ENCODE measurements at places on chromosomes 7 and 10.

GRCh38 chr10:104492329-104492940 lies 138.8 kb downstream of the CFAP58 start:
- no peak for DNase-seq

DNA sequence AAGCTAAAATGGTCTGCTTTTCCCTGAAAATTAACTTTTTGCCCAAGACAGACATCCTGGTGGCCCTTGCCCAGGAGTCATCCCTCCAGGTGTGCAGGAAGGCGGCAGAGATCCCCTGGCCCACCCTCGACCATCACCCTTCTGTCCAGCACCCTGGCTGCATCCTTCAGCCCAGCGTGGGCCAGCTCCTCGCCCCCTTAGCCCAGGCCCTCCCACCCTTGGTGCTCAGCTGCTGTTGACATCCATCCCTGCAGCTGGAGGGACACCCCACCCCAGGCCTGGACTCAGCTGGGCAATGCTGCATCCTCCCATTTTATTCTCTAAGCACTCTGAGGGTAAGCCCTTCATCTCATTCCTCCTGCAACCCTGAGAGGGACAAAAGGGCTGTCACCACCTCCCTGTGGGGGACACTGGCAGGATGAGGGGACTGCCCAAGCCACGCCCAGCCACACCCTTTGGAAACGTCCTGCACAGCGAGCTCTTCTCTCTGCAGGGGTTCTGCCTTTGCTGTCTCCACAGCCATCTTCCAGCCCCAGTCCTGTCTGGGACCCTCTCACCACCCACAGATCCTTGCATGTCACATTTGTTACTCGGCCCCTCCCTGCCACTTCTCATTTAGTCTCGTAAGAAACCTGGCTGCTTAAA lies 30.7 kb downstream of the EN2 start:
- DNase-seq: no peak

GRCh38 chr7:111413739-111414138 lies 148.6 kb downstream of the IMMP2L start:
- no peak for DNase-seq

GRCh38 chr7:101419831-101420230 lies 57.2 kb downstream of the COL26A1 start:
- no peak for DNase-seq

- DNase-seq: no peak
Observed at GRCh38 chr7:106639476-106640334, 21.3 kb downstream of the CCDC71L start.

DNA sequence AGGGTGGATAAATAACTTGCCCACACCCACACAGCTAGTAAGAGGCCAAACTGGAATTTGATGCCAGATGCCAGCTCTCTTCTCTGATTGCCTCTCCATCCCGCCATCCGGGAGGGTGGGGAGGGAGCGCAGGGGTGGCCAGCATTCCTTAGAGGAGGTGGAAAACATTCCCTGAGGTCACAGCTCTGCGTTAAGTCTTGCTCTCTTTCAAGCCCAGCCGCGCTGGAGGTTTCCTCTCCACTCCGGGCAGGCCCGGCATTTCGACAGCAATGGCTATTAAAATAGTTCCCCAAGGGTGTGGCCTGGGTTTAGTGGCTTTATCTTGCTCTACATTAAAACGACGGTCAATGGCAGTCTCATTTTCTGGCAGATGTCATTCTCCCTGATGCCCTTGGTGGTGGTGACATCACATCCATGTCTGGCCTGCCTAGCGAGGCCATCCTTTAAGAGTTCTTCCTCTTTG lies 16.1 kb upstream of the C10orf71 start:
- DNase-seq: no peak

GRCh38 chr10:528173-529165 lies 161.0 kb downstream of the DIP2C start:
- DNase-seq: no peak

GRCh38 chr7:11358637-11359036 lies 385.0 kb downstream of the PHF14 start:
- no peak for DNase-seq

DNA sequence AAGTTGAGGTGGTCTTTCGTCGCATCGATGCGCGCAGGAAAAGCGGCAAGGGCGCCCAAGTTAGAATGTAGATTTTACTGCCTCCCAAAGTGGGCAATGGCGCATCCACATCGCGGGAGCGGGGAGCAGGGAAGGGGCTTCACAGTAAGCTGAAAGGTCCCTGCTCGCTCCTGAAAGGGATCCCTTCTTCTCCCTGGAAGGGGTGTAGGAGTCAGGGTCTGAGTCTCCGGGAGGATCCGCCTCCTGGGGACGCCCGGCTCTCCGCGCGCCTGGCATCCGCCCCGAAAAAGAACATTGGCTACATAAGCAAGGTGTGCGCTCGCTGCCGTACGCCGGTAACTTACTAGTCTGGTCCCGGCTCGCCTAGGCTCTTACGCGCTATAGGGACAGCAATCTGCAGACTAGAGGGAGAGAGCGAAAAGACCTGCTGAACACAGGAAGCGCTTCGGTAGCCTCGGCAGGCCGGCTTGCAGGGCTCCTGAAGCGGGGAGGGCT lies 804 bp downstream of the UNC5B start:
- peak; percentile 27 for DNase-seq

GRCh38 chr10:91185239-91185875 lies 35.1 kb upstream of the PCGF5 start:
- no peak for DNase-seq

DNA sequence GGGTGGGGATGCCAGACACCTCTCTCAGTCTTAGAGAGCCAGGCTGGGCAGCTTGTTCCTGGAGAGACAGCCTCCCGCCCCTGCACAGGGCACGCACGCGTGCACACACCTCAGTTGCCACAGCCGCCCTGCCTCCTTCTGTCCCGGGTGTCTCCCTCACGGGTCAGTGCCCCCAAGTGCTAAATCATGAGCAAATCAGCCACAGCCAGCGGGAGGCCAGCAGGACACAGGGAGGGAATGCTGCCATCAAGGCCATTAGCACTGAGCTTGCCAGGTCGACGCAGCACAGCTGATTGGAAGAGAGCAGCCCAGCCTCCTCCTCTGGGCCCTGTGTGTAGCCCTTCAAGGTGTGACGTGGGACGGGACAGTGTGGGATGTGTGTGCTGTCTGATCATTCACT lies 130.4 kb downstream of the CDH23 start:
- DNase-seq: no peak

DNA sequence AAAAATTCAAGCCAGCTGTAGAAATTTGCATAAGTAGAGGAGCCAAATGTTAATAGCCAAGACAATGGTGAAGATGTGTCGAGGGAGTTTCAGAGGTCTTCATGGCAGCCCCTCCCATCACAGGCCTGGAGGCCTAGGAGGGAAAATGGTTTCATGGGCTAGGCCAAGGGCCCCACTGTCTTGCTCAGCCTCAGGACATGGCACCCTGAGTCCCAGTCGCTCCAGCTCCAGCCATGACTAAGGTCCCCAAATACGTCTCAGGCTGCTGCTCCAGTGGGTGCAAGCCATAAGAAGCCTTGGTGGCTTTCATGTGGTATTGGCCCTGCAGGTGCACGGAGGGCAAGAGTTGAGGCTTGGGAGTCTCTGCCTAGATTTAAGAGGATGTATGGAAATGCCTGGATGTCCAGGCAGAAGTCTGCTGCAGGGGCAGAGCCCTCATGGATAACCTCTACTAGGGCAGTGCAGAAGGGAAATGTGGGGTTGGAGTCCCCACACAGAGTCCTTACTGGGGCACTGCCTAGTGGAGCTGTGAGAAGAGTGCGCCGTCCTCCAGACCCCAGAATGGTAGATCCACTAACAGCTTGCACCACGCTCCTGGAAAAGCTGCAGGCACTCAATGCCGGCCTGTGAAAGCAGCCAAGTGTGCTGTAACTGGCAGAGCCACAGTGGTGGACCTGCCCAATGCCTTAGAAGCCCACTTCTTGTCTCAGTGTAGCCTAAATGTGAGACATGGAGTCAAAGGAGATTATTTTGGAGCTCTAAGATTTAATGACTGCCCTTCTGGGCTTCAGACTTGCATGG lies 19.2 kb downstream of the TBATA start:
- no peak for DNase-seq

DNA sequence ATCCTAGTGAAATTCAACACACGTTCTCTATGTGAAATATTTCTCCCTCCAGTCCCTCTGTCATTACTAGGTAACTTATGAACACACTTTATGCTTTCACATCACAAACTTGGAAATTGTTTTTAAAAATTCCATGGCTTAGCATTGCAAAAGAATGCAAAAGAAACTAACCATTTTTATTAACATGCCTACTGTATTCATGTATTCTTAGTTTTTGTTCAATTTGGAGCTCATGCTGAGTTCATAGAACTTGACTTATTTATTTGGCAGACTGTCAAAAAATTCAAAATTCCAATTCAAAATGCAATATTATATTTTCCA lies 155.0 kb upstream of the SEMA3C start:
- no peak for DNase-seq

DNA sequence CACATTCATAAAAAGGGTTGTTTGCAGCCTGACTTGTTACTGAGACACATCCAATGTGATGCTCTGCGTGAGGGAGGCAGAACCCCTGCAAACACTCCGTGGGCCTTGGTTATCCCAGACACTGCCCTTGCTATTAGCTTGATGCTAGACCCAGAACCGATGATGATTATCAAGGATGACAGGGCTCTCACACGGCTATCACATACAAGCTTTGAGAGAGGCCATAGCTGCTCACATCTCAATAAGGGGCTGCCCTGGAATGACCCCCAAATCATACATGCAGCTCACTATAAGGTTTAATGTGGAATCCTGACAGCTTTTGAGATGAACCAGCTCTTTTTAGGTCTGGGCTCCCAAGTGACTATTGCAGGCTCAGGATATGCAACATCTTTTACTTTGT lies 44.4 kb upstream of the TCERG1L start:
- DNase-seq: no peak

GRCh38 chr7:6284461-6285360 lies 12.3 kb upstream of the CYTH3 start:
- DNase-seq: no peak

DNA sequence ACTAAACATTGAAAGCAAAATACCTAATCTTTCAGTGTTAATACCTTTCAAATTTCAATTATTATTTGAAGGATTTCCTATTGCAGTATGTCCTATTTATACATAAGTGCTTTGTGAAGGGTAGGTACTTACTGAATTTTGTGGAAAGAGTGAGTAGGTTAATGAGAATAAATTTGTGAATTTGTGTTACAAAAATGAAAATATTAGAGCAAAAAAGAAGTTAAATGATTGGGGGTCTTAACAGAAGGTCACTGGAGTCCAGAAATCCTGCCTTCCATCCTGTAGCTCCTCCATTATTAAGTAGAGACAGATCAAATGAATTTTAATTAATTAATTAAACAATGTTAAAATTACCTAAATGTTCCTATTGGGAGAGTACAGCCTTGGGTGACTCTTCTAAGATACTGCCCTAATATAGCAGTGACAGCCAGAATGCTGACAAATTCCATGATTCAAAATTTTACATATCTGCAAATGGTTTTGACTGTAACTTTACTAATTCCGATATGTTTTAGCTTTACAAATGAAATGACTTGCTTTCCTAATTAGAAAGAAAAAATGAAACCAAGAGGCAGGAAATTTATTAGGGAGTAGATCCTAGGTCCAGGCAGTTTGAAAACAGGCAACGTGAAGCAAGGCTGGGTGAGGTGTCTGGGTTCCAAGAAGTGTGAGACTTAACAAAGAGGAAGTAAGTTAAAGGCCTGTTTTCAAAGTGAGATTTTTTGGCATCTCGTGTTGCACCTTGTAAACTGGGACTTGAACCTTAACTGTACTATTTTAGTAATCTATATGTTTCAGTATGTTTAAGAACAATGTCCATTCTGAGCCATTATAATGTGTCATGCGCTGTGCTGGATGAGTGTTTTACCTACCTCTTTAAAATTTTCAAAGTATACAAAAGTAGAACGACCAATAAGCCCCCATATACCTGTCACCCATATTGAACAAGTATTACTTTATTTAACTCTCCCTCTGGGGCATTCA lies 1.5 kb downstream of the PIK3CG start:
- DNase-seq: no peak

GRCh38 chr7:134699899-134700298 lies 53.2 kb downstream of the BPGM start:
- no peak for DNase-seq

DNA sequence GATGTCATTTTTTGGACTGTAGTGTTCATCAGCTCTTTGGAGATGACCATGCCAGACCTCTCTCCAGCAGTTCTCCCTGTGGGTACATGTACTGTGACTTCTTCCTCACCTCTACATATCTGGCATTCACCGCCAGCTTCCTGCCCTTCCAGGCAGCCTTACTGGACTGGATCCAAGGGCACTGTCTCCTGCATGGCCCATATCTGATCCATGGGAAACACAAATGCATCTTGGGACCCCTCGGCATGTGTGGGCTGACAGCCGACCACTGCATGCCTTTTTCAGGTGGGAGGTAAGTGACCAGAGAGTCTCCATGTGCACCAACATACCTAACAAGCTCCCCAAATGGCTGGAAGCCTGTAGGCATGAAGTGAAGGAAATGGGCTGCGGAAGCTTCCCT lies 3.9 kb upstream of the BLVRA start:
- no peak for DNase-seq

DNA sequence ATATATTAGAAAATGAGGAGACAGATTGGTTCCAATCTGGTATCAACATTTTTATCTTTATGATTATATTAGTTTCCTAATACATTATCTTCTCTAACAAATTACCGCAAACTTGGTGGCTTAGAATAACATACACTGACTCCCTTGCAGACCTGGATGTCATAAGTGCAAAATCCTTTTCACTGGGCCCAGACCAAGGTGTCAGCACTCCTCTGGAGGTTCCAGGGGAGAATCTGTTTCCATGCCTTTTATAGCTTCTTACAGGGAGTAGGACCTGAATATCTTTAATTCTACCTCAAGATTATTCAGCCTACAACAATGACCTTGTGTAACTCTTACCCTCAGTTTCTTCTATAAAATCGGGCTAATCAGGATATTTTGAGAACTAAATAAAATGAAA lies 329.9 kb upstream of the GRM3 start:
- no peak for DNase-seq
